ENCODE measurements at places on chromosomes 12 and 14.
A peak's percentile ranks its signal among the peaks of the same experiment; 100 is the strongest.

DNA sequence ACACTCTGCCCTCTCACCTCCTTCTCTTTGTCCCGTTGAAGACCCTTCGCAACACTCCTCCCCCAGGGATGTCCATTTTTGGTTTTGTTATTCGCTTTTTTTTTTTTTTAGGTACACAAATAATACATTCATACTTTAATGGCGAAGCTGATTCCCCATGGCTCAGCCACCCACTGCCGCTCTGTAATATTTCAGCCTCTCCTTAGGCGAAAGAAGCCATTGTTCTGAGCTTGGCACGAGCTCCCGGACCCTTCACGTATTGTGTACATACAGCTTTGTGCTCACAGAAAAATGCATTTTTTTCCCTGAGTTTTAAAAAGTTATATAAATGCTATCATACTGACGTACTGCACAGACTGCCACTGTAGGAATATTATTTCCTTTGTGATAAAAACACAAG lies 115.0 kb downstream of the TMEM132C start:
- DNase-seq, result no peak

DNA sequence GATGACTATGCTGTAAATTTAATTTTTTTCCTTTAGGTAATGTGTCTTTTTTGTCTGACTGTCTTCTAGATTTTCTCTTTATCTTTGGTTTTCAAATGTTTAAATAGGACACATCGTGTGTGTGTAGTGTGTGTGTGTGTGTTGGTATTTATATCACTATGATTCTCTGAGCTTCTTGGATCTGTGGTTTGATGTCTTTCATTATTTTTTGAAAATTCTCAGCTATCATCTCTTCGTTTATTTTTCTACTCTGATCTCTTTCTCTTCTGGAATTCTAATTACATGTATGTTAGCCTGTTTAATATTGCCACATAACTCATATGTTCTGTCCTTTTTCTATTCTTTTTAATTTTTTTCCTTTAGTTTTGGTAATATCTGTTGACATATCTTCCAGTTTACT lies 73.5 kb upstream of the OR10AD1 start:
- no peak for DNase-seq

DNA sequence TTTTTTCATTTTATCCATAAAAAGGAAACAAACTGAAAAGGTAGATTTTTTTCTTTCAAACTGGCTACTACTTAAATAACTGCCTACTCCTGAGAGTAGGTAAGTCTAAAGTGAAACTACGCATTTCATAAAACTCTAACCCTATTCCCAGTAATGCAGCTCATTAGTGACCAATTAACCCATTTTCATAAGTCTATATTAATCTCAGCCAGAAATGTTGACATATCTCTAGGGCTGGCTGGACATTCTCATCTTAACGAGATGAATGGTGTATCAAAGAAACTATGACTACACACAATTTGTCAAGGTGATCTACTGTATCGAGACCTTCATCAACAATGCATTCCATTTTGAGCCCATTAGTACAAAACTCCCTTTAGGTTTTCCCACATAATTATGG lies 57.2 kb downstream of the EPS8 start:
- DNase-seq, result no peak

GRCh38 chr12:64237382-64237781 lies 15.3 kb upstream of the KICS2 start:
- DNase-seq, result no peak

GRCh38 chr14:54893151-54893760 lies 9.4 kb downstream of the GCH1 start:
- peak; percentile 38 for DNase-seq

- no peak for DNase-seq
Observed at GRCh38 chr12:123139926-123140675, 10.8 kb downstream of the PITPNM2 start.

DNA sequence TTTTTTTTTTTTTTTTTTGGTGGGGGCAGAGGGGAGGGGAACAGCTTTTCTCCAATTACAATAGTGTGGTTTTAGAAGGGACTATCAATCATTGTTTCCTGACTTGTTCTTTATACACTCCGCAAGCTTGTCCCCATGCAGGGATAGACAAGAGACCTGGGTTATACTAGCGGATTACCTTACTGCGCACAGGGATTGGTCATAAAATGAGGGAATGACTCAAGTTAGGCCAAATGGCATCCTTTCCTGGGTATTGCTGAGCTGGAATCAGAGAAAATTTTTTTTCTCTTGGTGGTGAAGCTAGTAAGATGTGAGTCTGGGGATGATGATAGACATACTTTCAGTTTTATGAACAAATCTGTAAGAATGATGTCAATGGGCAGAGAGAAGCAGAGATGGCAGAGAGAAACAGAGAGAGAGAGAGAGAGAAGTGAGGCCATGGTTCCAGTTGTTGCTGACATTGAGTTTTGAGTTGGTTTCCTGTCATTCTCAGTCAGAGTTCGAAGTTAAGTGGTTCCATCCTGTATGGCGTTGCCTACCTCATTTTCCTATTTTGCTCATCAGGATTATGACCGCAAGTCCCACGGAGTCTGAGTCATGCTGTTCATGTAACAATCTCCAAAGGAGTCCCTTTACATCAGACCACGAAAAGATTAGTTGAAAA lies 59.1 kb upstream of the OTOGL start:
- DNase-seq, result no peak

DNA sequence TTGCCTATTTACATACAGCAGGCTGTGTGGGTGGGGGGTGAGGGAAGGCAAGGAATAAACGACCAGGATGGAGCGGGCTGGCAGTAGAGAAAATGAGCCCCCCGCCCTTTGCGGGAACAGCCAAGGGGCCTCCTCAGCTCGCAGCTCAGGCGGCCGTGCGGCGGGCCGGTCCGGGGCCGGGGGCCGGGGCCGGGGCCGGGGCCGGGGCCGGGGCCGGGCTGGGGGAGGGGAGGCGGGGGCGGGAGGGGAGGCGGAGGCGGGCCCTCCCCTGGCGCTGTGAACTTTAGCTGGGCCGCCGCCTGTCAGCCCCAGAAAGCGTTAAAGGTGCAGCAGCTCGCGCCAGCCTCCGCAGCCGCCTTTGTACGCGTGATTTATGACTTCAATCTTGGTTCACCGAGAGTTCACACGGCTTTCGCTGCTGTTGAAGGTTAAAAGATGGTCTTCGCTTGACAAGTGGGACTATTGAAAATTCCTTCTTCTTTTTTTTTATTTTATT lies 28.8 kb downstream of the HOXC4 start:
- peak; percentile 63 for DNase-seq

DNA sequence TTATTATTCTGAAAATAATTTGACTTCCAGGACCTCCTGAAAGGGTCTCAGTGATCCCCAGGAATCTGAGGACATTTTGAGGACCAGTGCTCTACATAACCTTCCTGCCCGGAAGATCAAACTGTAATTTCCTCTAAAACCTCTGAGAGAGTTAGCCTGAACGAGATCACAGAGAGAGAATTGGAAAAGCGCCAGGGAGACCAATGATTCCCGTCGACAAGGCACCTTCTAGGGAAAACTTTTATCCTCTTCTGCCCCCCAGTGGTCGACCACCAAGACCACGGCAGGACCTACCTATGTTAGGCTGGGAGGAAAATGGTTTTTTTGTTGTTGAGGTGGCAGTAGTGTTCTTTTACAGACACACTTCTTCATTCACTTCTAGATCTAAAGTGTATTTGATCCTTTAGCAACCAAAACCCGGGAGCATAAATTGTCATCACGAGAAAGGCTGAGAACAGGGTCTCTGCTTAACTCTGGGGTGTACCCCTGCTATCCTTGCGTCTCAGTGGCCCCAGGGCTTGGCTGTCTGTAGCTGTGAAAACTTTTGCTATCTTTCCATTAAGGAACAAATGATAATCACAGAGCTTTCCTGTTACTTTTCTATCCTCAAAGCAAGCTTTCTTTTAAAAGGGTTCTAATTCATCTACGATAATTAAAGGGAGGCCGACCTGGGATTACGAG lies 62.9 kb upstream of the NID2 start:
- peak; percentile 41 for DNase-seq

DNA sequence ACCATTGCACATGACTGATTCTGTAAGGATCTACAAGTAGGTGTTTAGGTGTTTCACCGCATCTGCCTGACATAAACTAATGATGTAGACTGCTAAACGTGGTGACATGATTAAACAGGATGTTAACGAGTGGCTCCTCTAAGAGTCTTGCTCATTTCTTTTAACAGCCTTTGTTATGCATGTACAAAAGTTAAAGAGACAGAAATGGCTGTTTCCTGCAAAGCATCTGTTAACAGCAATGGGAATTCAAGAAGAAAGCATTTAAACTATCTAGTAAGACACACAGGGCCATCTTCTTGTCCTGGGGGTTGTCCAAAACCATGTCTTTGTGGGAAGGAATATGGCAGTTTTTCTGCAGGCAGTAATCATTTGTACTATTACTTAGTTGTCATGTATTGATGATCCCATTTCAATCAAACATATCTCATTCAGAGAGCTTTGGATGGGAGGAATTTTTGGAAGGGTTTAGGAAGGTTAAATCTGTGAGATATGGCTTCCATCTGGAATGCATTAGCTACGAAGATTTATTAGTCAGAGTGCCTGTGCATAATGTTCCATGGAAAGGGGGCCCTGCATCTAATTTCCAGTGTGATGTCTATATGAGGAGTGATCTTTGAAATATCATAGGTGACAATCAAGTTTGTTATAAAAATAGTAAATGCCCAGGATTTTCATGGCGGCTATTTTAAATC lies 495.1 kb downstream of the EGLN3 start:
- DNase-seq, result no peak

DNA sequence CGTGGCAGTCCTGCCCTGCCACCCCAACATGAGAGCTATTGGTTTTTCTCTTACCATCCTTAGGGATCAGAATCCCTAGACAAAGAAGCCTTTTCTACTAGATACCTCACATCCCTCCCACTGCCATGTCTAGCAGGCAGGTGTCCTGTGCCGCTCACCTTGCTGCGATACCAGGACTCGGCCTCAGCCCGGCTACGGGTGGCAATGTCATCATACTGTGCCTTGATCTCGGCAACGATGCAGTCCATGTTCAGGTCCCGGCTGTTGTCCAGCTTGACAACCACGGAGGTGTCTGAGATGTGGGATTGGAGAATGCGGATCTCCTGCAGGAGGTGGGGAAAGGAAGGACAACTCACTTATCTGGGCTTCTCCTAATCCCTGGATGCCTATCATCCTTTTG lies 4.5 kb downstream of the KRT83 start:
- DNase-seq, result no peak

DNA sequence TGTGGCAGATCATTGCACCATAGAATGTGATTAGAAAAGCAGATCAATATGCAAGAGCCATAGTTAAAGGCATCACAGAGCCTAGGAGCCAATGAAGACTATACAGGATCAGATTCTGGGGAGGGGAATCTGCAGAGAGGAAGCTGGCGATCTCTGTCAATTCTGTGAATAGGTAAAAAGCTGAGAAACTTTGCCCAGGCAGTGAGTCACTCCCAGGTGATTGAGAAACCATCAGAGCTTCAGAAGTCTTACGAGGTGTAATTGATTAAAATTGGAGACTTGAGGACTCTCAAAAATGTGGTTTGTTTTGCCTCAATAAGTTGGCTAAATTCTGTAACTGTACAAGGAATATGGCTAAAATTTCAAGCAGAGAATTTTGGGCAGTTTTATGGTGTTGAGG lies 41.7 kb upstream of the TSPAN11 start:
- no peak for DNase-seq

GRCh38 chr14:92684801-92685560 lies 63.4 kb downstream of the LGMN start:
- DNase-seq, result no peak

GRCh38 chr12:105897311-105897725 lies 241.4 kb downstream of the NUAK1 start:
- no peak for DNase-seq

- peak; percentile 53 for DNase-seq
Observed at GRCh38 chr12:123131879-123132402, 18.9 kb downstream of the PITPNM2 start.

DNA sequence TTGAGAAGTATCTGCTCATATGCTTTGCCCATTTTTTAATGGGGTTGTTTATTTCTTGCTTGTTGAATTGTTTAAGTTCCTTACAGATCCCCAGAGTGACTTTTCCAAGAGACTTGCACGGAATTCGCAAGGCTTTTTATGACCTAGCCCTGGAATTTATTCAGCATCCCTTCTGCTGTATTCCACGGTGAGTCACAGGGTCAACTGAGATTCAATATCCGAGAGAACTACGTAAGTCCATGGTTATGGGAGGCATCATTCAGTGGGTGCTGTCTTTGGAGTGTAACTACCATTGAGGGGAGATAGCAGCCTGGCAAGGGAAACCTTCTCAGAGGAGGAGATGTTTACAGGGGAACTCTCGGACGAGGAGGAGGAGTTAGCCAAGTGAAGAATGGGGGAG lies 20.9 kb upstream of the GPRC5A start:
- DNase-seq, result no peak

DNA sequence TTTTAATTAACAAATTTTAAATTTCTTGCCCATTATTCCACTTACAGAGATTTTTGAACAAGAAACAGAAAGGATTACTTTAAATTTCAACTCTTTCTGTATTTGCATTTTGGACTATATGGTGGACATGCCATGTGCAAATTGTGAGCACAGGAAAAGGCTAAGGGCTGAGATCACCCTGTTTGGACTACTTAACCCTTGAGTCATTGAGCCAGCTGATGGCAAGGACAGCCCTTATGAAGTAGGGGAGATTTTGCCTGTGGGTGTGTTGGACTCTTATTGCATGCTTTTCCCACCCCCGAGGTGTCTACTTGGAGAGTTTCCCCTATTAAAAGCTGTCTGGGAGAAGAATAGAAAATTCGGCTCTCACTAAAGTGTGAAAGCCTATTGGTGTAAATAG lies 17.2 kb downstream of the DERA start:
- DNase-seq, result no peak

- no peak for DNase-seq
Observed at GRCh38 chr14:94062344-94062940, 18.6 kb downstream of the DDX24 start.

DNA sequence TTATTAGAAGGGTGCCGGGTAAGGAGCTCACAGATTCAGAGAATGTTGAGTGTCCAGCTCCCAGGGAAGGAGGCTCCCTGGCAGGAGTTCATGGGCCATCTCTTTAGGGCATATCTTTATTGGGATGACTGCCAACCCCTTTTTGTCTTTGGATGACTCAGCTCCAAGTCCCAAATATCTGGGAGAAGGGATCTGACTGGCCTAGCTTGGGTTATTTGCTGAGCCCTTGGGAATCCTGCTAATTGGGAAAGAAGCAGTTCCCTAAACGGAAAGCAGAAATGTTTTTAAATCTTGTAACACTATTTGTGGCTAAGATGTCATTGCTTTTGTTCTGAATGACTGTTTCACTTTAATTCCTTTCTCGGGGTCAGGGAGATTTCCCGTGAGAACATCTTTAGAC lies 12.6 kb downstream of the DDX55 start:
- DNase-seq, result no peak

DNA sequence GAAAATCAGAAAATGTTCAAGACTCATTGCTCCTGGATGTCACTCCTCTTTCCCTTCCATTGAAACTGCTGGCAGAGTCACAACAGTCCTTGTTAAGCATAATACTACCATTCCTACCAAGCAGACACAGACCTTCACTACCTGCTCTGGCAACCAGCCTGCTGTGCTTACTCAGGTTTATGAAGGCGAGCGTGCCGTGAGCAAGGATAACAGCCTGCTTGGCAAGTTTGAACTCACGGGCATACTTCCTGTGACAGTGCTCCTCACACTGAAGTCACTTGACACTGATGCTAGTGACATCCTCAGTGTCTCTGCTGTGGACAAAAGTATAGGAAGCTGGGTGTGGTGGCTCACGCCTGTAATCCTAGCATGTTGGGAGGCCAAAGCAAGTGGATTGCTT lies 15.7 kb upstream of the PHETA1 start:
- no peak for DNase-seq

- DNase-seq, result no peak
Observed at GRCh38 chr12:91920741-91921140, 224.9 kb downstream of the BTG1 start.

Data from CD4-positive, alpha-beta T cell treated with Interleukin-6 for 4 hours (primary cell).